ENCODE measurements at places on chromosomes 12 and 14.

DNA sequence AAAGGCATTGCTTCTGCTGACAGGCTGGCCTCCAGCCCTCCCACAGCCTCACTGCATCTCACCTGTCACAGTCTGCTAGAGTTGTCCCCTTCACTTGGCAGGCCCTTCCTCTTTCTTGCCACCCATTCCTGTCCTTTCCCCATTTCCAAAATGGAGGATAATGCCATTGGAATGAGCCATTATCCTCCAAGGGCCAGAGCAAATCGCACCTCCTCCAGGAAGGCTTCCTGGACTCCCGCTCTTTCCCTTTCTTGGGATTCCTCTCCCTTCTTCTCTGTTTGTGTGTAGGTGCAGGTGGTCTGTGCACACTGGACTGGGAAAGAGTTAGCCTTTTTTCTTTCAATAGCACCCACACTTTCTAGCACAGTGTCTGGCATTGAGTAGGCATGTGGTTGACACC is 3.8 kb downstream of the KRT82 start:
- no peak for DNase-seq

DNA sequence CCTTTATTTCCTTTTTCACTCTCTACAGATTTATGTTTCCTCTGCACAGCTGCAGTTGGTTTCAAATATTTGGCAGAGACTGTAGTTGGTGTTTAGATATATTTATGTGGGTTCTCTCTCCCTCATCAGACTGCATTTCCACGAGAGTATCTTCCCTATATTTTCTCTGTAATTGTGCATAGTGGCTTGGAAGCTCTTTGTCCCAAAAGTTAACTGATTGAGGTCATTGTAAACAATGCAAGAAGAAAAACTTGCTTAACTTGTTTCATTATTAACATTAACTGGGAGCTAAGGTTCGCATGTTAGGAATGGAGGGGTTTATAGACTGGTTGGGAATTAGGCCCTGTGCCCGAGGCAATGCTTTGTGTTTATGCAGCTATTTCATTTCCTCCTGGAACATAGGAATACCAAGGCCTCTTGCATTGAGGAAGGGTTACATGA is 216.9 kb upstream of the HMGA2 start:
- no peak for DNase-seq

DNA sequence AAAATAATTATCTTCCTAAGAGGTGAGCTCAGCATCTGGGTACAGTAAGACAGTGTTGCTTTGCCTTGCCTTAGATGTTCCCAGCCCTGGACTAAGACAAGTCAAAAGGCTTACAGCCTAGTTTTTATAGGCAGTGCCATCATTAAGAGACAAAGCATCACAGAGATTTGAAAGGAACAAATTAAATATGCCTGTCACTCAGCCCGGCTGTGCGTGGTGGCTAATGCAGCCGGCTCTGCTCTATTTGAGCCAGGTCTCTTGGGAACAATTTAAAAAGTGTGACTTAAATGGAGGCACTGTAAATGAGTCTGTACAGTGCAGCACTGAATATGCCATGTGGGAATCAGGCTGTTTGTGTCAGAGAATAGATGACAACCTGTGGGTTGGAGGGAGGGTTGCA is 1687.4 kb upstream of the FLRT2 start:
- DNase-seq: no peak

GRCh38 chr14:89202413-89203190 is 214.4 kb downstream of the FOXN3 start:
- no peak for DNase-seq

DNA sequence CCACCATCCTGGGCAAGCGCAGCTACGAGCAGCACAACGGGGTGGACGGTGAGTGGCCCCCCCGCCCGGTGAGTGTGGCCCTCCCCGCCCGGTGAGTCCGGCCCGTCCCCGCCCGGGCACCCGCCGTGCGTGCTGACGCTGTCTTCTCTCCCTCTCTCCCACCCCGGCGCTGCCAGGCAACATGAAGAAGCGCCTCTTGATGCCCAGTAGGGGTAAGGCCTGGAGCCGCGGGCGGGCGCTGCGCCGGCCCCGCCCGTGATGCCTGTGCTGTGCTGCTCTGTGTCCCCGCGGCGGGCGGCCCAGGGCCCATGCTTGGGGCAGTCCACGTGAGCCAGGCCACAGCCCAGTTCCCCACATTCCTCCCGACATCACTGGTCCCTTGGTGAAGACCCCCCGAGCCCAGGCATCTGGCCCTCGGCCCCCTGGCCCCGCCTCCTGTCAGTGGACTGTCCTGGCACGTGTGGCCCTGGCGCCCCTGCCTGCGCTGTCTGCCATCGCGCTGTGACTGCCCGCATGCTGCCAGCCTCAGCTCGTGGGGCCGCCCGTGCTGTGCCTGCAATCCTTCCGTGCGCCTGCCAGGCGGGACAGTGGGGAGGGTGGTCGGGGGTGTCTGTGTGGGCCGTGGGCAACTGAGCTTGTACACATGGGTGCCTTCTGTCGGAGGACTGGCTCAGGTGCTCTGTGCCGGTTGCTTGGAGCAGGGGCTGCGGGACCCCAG is 7.9 kb upstream of the CRIP2 start:
- no peak for DNase-seq

All from activated naive CD8-positive, alpha-beta T cell treated with anti-CD3 and anti-CD28 coated beads, Interleukin-2, amount 50 U/mL, for 24 hours (primary cell).